ENCODE measurements at places on chromosomes 3 and 15.
A peak's percentile ranks its signal among the peaks of the same experiment; 100 is the strongest.

- no peak for DNase-seq
Observed at GRCh38 chr3:151371526-151371925, 13.0 kb downstream of the P2RY12 start.

DNA sequence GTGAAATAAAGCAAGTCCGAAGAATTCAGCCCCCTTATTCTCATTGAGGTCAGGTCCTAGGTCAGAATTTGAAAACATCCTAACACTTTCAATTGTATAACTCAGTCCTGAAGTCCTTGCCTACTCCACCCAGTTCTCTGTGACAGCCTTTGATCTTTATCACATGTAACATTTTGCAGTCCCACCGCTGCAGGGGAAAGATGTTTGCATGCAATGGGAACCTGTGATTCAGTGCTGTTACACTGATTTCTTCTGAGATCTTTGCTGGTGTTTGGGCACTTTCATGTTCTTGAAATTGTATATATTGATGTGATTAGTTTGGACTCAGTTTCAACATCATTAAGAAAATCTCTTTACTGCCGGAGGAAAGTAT lies 18.0 kb upstream of the SECISBP2L start:
- no peak for DNase-seq

- DNase-seq, result no peak
Observed at GRCh38 chr15:51161491-51162220, 67.0 kb upstream of the TNFAIP8L3 start.

- no peak for DNase-seq
Observed at GRCh38 chr3:34238407-34238806, 440.0 kb downstream of the PDCD6IP start.

- peak; percentile 81 for DNase-seq
Observed at GRCh38 chr15:100873029-100873677, 6.5 kb upstream of the ALDH1A3 start.

DNA sequence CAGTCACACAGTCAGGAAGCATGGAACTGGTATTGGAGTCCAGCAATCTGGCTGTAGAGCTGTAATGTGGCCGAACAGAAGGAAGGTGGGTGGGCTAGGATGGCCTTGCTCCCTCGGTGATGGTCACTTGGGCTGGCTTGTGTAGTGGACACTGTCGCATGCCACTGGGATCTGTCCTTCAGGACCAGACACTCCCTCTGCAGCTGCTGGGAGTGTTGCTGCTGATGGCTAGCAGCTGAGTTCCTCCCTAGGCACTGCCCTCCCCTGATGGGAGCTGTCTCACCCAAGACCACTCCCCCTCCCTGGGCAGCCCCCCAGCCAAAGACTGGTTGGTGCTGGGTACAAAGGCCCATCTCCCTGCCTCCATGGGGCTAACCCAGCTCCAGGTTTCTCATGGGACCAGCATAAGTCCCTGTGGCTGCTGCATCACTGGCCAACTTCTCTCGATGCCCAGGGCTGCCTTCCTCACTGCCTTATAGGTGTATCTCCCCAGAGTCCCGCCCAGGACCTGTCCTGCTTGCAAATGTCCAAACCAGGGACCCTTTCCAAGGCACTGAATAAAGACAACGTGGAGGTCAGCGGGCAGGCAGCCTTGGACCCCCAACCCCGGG lies 48.4 kb downstream of the WNT7A start:
- no peak for DNase-seq

DNA sequence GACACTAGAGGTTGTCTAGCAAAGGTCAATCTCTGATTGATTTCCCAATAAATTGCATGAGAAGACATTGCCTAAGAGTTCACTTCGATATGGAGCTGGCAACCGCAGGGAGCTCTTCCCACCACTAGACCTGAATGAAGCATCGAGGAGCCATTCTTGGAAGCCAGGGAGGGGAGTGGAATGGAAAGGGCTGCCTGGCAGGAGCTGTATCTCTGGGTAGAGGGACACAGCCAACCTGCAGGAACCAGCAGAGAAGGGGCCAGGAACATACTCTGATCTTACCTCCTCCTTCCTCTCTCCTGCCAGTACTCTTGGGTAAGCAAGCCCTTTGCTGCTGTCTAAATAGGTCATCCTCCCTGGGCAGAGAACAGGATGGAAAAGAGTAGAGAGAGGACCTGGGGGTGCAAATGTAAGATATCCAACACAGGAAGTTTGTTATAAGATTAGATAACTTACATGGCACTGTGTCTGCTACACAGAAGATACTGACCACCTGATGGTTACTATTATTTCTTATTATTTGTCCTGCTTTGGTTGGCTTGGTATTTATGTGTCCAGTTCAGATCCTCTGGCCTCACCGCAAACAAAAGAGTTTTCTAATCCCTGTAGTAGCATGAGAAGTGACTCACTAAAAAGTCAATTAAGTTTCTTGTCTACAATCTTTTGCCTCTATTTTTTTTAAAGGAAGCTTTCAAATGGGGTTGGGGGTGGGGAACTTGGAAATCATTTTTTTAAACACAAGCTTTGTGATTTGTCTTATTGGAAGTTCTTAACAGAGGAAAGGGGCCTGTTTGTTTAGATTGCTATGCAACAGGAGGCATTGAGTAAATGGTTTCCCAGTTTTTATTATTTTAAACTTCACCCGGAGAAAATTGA lies 156.7 kb upstream of the TSC22D2 start:
- DNase-seq, result no peak

- no peak for DNase-seq
Observed at GRCh38 chr15:71153823-71154524, 38.7 kb downstream of the THSD4 start.

- DNase-seq, result no peak
Observed at GRCh38 chr3:180981912-180982311, 7.6 kb downstream of the DNAJC19 start.

DNA sequence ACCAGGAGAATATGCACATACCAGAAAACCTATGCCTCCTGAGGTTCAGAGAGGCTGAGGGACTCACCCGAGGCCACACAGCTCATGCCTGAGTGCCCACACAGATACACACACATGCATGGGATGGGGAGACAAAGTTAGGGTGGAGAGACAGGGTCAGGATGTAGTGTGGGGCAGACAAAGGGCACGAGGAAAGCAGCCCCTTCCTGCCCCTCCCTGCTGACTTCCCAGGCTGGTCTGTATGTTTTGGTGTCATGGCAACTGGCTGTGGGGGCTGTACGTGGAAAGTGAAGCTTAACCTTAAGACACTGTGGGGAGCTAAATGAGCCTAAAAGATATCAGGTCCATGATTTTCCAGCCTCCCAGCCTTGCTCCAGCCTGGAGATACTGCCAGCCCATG lies 57.8 kb downstream of the EPHB3 start:
- no peak for DNase-seq

GRCh38 chr3:143132246-143132980 lies 12.8 kb downstream of the CHST2 start:
- no peak for DNase-seq

- no peak for DNase-seq
Observed at GRCh38 chr3:160684368-160684740, 7.4 kb downstream of the ARL14 start.

DNA sequence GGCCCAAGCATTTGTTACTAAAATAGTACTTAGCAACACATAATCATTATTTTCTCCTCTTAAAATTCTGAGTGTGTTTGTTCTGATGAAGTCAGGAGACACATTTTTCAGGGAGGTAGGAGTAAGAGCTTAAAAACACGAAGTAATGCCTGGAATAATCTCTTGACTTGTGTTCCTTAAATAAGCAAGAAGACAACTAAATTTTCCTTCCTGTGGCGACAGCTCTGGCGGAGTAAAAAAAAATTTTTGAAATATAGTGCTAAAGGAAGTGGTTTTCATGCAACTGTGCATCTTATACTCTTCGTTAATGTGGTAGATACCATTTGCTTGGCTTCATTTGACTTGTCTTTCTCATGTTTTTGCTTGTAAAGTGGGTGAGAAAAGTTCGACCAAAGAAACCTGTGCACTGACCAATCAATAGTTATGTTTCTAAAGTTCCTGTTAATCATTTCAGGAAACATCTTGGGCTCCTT lies 11.1 kb upstream of the MBNL1 start:
- DNase-seq, result no peak

DNA sequence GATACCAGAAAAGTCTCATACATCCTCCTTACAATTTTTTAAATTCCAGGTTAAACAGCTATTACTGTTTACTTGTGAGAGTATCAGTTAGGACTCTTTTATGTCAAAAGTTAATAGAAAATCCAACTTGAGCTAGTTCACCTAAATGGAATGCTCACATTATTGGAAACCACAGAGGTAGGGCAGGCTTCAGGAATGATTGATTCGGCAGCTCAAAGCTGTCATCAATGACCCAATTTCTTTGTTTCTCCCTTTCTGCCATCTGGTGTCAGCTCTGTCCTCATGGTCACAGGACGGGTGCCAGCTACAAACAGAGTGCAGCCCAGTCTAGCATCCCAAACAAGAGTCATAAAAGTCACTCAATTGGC lies 32.2 kb downstream of the CFAP20DC start:
- DNase-seq, result peak; percentile 53

GRCh38 chr3:71582612-71583565 lies 639 bp downstream of the FOXP1 start:
- peak; percentile 76 for DNase-seq

DNA sequence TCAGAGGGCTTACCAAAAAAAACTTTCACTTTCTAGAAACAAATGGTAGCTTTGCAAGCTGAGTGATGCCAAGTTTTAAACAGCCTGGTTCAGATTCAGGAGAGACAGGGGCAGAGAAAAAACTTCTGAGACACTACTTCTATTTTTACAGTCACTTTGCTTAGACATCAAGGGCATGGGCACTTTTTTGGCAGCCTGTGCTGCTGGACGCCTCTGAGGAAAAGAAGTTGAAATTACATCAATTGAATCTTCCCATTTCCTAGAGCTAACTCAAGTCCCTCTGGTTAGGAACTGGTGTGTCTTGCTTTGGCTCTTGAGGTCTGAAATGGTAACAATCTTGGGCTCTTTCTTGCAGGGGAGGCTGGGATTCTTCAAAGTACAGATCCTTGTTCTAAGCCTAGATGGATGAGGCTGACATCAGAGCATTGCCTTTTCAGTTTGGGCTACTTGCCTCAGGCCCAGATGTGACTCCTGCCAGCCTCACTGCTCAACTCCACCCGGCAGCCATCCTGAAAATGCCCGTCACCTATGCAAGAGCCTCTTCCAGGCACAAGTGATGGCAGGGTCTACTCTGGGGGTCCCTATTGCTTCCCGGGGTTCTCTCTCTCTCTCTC lies 357.5 kb downstream of the FOXP1 start:
- no peak for DNase-seq

GRCh38 chr3:481680-482079 lies 285.1 kb downstream of the CHL1 start:
- no peak for DNase-seq

GRCh38 chr15:29736744-29737020 lies 85.6 kb downstream of the TJP1 start:
- DNase-seq, result peak; percentile 18

GRCh38 chr3:33940736-33941135 lies 142.3 kb downstream of the PDCD6IP start:
- DNase-seq, result no peak

DNA sequence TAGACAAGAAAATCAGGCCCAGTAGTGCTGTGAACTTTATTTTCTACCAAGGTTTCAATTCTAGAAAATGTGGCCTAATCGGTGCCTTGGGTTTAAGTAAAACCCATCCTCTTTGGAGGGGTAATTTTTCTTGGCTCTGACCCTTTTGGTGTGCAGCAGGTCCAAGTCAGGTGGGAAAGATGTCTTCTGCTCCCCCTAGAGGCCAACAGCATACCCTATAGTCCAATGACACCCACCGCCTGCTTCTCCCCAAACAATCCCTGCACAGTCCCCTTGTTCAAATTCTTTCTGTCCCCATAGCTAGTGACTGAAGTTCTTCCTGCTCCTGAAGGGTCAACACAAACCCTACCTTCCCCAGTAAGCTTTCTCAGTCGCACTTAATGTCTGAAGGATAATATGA lies 261.8 kb upstream of the GOLGA6L4 start:
- peak; percentile 28 for DNase-seq

DNA sequence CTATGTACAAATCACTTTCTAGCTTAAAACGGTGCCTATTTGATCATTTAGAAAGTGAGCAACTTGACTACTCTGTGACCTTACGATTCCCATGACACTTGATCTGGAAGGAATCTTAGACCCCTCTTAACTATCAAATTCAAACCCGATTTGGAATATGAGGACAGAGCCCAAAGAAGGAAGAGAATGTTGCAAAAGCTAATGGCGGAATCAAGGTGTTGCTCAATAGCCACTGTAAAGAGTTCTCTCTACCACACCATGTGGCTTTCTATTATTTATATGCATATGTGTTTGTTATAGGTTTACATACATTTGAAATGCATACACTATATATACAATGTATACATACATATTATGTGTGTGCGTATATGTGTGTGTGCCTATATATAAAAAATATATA lies 39.9 kb downstream of the PYDC2 start:
- no peak for DNase-seq

DNA sequence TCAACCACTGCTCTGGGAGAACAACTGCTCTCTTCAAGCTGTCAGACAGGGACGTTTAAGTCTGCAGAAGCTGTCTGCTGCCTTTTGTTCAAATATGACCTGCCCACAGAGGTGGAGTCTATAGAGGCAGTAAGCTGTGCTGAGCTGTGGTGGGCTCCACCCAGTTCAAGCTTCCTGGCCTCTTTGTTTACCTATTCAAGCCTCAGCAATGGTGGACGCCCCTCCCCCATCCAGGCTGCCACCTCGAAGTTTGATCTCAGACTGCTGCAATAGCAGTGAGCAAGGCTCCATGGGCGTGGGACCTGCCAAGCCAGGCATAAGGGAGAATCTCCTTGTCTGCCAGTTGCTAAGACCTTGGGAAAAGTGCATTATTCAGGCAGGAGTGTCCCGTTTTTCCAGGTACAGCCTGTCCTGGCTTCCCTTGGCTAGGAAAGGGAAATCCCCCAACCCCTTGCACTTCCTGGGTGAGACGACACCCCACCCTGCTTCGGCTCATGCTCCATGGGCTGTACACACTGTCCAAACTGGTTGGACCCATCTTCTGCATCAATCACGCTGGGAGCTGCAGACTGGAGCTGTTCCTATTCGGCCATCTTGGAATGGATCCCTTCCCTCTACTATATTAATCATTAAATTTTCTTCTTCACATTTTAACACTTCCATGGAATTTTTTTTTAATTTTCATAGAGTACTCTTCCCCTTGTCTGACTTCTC lies 167.0 kb upstream of the UBE2E2 start:
- DNase-seq, result no peak

DNA sequence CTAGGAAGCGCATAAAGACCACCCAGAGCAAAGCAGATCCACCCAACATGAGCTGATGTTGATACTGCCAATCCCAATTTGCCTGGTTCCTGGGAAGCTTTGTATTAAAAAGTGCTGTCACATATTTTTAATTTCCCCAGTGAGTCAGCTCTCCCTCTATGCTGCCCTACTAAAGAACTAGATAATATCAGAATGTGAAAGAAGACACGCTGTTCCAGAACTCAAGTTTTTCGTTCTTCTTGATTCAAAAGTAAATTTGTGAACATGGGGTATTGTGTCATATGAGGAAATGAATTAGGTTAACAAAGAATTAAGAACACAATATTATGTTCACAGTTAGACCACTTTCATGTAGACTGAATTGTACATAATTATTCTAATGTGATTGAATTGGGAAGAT lies 734.2 kb upstream of the ALCAM start:
- DNase-seq, result no peak

DNA sequence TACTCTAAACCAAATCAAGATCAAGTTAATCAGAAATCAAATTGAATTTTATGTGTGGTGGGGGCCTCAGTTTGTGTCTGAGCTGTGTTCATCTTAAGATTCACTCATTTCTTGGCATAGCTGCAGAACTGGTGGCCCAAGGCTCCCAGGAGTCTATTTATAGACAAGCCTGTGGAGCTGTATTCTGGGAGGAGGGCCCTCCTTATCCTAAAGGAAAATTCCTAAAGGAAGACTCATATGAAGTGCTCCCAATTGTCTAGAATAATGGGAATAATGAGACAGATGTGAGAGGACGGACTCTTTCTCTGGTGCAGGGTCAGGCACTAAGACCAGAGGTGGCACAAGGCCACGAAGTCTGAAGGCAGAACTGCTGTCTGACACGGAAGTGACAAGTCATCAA lies 38.9 kb downstream of the C3orf85 start:
- no peak for DNase-seq
